ENCODE measurements at places on chromosomes 6 and 20.

DNA sequence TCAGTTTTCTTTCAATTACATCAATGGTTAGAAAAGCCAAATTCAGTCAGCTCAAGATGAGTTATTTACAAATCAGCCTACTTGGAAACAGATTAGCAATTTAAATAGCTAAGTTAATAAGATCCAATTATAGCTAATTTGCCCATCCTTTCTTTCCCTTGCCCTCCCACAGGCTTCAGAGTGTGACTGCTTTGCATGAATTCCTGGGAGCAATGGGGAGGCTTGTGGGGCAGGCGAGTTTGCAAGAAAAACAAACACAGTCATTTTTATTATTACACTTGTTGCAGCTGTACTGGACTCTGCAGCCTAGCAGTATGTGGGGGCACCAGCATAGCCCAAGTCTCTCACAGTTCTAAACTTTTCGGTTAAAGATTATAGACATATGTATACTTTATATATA is 219.0 kb downstream of the NKAIN2 start:
- no peak for DNase-seq

GRCh38 chr20:17960927-17961586 is 7.5 kb downstream of the SNX5 start:
- no peak for DNase-seq

DNA sequence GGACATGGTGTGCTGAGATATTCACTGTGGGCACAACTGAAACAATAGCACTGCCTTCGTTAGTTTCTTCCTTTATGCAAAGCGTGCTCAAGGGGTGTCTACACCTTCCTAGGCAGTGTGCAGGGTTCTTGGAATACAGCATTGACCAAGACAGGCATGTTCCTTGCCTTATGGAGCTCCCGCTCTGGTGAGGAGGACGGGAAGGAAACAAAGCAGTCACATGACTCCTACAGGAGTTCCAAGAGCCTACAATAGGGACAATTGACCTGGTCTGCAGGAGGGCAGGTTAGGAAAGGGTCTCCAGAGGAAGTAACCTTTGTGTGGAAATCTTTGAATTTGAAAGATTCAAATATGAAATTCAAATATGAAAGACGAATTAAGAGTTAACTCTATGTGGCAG is 25.8 kb upstream of the SIRPB2 start:
- DNase-seq = no peak

DNA sequence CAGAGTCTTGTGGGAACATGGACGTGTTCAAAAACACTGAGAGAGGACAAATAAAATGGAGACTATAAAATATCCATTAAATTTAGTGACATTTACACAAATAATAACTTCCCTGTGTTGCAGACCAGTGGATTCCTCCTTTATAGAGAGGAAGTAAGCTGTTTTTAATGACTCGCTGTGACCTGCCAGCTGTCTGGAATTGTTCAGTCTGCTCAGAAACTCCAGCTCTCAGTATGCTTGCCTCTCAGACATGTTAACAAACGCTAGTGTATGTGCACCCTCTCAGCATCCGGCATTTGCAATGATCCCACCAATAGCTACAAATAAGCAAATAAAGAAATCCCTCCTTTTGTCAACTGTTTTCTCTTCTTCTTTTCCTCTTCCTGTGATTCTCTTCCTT is 158.0 kb upstream of the TCF21 start:
- no peak for DNase-seq

DNA sequence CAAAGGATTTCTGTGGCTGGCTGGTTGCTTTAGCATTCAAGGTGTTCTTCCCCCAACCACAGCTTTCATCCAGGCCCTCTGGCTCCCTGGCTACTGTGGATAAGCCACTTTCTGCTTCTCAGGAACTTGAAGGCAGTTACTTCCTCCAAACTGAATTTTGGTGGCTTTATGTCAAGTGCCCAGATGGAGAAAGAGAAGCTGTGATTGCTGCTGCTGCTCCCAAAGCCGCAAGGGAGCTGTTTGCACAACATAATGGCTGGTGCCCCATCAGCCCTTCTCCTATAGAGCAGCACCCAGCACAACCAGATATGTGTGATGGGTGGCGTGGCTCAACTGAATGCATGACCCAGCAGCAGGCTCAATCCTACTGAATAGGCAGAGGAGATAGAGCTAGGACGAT is 465.2 kb downstream of the MAFB start:
- DNase-seq = no peak
